ENCODE measurements at places on chromosomes 4 and X.

- DNase-seq = no peak
These were observed 2.4 kb upstream of the SLIT2 start for GRCh38 chr4:20249333-20249732.

DNA sequence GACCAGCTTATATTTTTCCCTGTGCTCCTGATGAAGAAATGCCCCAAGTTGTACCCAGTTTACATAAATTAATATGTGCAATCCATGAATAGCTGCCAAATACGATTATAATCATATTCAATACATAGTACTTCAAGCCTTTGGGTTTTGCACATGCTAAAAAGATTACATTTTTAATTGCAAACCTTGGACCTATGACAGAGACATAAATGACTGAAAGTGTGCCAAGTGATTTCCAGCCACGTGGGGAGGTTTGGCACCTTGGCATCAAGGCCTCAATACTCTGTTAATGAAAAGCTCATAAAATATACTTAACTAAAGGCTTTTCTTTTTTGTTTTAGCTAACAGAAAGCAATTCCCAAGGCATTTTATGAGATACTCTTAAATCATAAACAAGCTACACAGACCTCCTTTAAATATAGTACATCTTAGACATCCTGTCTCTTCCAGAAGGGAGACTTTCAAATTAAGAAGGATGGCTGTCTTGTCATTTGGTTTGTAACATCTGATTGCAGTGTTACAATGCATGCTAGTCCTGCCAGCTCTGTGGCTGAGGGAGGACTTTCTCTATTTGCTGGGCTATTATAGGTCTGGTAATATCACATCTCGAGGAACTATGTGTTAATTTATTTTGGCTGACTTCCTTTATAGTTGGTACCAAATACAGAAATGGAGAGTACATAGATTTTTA, 404.1 kb downstream of the AFF2 start:
- DNase-seq = no peak

GRCh38 chrX:141341341-141341740, 99.0 kb upstream of the SPANXC start:
- DNase-seq = no peak

- no peak for DNase-seq
These were observed 18.3 kb upstream of the NUP54 start for GRCh38 chr4:76166480-76166879.

GRCh38 chrX:76802708-76803107, 375.2 kb downstream of the MAGEE1 start:
- no peak for DNase-seq

- peak; percentile 43 for DNase-seq
These were observed 15.3 kb downstream of the USP46 start for GRCh38 chr4:52643785-52644244.

GRCh38 chrX:97158269-97158668, 274.6 kb downstream of the RPA4 start:
- DNase-seq = no peak

DNA sequence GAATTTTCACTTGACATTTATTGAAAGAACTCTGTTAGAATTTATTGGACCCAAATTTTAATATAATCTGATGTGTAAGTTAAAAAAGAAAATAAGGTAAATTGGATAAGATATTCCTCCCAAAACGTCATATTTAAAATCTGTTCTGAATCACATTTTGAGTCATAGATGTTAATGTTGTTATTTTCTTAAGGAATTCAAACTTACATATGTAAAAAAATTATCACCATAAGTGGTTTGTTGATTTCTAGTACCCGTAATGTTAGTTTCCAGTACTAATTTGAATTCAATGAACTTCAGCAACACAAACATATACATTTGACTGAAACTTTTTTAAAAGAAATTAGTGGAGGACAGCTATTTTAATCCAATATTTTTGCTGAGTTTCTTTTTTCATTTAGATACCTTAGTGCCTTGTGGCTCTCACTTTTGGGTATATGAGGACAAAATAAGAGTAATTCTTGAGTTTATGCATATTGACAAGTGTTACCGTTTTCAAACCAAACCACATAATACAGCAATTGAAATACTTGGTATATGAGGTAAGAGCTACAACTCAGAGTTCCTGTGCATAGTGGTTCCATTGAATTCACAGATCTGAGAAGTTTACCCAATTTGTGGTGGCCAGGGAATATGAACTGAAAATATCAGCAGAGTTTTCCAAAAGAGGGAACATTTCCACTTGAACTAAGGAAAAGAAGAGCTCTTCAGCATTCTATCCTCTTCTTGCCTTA, 71.8 kb downstream of the C4orf46 start:
- DNase-seq = no peak

- no peak for DNase-seq
These were observed 27.8 kb upstream of the PSAPL1 start for GRCh38 chr4:7462509-7462971.

DNA sequence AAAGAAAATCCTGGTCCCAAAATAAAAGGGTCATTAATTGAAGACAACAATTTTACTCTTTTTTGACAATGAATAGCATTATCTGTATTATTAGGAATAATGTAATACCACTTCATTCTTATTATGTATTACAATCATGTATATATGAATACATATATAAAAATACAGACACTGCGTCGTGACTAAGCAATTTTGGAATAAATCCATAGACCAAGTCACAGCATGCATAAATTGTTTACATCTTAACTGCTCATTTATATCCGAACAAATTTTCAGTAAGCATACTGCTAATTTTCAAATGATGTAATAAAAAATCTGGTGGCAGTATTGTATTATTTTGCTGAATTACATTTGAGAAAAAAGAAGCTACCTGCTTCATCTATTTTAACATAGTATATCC, 321.6 kb upstream of the PITX2 start:
- DNase-seq = no peak

GRCh38 chr4:7649411-7649740, 214.6 kb upstream of the PSAPL1 start:
- DNase-seq = no peak

- DNase-seq = no peak
These were observed 73.4 kb upstream of the STOX2 start for GRCh38 chr4:183831683-183832082.

GRCh38 chr4:30760551-30760950, 40.4 kb downstream of the PCDH7 start:
- no peak for DNase-seq

- no peak for DNase-seq
These were observed 578.0 kb downstream of the SPRY1 start for GRCh38 chr4:123974386-123975149.

DNA sequence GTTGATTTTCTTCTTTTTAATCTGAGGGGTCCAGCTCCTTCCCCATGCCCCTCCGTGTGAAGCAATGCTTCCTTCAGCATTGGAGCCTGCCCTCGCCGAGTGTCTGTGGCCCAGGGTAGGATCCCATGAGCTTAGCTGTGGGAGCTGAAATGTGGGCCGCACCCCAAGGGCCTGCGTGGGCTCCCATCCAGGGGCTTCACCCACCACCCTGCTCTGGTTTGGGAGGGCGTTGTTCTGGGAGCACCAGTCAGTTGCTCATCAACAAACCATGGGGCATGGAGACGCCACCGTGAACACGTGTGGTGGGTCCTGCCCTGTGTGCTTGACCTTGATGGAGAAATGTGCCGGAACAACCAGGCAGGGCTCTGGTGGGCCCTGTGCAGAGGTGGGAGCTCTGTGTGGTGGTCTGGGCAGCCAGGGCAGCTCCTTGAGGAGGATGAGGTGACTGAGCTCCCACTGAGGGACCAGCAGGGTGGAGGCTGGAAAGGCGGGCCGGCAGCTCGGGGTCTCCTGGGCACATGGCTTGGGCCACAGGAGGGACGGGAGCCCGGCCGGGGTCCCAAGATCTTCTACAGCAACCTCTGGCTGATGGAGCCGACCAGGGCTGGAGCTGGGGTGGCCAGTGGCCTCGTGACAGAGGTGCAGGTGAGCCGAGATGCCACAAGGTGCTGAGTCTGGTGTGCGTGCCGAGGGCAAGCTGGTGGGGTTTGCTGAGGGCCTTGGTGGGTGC, 39.6 kb upstream of the NKX1-1 start:
- DNase-seq = no peak

DNA sequence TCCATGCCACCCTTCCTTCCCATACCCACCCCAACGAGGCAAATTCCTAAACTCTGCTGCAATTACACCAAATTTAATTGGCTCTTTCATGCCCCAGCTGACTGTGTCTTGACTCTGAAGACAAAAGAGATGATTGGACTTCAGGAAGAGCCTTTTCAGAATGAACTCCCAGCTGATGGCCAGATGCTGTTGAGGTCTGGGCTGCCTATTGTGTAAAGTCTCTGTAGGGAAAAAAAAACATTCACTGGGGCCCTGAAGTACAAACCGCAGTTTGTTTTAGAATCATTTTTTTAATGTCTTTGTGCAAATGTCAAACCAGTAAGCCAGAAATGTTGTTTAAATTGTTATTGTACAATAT, 174.8 kb downstream of the HHIP start:
- DNase-seq = no peak

GRCh38 chr4:1169691-1170096, 2.7 kb downstream of the SPON2 start:
- no peak for DNase-seq

GRCh38 chr4:153081006-153081580, 123.2 kb upstream of the TRIM2 start:
- no peak for DNase-seq

DNA sequence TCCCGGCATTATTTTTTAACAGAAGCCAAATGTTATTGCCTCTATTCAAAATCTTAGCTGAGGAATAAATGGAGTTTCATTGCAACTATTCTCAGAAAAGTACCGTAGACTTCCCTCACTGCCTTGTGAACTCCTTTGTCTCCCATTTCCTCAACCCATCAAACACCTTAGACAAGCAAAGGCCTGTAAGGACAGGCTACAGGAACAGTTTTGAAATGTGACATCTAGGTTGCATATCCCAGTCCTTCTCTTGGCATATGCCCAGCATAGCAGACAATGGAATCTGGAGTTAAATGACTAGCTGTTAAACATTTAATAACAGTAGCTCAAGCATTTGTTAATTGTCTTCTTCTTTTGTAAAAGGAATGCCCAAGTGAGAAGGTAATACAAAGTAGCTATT, 1371.7 kb downstream of the STIM2 start:
- no peak for DNase-seq

GRCh38 chrX:9355739-9356138, 109.1 kb upstream of the TBL1X start:
- no peak for DNase-seq

DNA sequence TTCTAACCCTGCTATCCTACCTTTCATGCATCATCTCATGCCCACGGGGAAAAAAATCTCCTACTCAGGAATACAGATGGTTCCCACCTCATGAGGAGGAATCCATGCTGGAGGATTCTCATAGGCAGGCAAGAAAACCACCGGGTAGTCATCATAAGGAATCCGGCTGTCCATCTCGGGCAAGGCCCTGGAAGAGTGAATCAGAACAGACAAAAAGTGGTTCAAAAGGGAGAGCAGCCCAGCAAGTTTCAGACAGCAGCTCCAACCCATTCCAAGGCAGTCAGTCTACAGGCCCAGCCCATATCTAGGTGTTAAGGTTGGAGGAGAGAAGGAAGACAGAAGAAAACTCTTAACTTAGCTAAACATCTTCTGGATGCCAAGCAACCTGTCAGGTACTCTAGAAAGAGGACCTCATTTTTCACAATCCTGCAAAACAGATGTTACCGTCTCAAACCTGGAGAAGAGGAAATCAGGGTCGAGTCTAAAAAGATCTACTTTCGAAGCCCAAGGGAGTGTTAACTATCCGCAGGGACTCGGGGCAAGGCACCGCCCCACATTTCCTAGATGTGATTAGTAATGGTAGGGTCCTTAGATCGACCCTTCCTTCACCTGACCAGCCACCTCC, 447 bp downstream of the PDZD11 start:
- DNase-seq = no peak

GRCh38 chr4:29278585-29278984, 1441.6 kb upstream of the PCDH7 start:
- DNase-seq = no peak

DNA sequence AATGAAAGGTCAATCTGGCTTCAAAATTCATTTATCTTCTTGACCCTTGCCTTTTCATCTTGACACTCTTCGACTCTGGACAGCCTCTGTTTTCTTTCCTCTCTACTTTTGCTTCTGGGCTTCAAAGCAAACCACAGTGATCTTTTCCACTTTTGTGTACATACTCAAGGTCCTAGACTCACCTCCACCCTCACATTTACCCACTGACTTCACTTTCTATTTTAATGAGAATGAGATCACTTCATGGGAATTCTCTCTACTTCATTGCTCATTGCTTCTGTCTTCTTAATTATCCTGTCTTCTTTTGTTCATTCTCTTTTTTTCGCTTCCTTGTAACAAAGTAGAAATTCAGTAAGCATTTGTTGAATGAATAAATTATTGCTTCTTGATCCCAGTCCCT, 330.1 kb upstream of the HAND2 start:
- DNase-seq = no peak

DNA sequence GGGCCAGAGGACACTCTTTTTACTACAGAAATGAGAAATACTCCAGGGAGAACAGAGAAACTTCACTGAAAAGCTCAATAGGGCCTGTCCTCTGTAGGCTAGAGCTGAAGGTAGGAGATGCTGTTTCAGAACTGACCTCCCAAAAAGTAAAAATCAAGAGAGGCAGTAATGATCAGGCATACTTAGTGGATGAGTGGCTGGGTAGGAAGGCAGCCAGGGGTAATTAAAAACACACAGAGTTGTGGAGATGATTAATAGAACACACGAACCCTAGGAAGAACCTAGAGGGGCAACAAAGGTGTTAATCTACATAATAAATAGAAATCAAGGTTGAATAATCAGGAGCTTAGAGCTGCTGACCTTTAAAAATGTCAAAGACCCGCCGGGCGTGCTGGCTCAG, 582.4 kb upstream of the ADGRL3 start:
- no peak for DNase-seq

DNA sequence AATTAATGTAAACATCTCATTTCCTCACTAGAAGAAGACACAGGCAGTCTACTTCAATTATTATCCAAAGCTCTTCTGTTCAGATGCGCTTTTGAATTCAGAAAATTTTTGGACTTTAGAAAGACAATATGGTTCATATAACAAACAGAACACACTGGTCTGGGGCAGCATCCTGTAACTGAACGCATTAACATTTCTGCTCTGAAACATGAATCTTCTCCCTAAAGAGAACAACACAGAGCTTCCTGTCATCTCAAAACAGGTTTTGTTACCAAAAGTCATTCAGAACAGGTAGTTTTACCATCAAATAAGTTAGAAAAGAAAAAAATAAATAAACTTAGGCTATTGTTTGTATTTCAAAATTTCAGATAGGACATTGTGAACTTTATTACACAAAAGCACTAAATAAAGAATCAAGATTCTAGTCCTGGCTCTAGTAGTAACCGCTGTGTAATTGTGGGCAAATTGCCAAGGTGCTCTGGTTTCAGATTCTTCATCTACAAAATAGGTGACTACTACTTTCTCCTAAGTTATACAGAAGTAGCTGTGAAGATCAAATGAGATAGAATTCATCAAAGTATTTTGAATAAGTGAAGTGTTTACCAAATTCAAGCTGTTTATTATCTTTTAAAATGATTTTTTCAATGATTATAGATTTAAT, 252.3 kb upstream of the RASGEF1B start:
- no peak for DNase-seq

DNA sequence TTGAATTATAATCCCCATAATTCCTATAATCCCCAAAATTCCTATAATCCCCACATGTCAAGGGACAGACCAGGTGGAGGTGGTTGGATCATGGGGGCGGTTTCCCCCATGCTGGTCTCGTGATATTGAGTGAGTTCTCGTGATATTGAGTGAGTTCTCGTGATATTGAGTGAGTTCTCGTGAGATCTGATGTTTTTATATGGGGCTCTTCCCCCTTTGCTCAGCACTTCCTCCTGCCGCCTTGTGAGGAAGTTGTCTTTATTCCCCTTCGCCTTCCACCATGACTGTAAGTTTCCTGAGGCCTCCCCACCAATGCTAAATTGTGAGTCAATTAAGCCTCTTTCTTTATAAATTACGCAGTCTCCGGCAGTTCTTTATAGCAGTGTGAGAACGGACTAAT, 36.6 kb upstream of the GPR78 start:
- DNase-seq = no peak
